Progenitor cell of endocrine pancreas (in vitro differentiated cells): ENCODE measurements at places on chromosomes 3 and 15. TPM values are rescaled to one million over a fixed set of nuclear protein-coding genes. Genes with fewer than 3 reads are reported as not detected.
A peak's percentile ranks its signal among the peaks of the same experiment; 100 is the strongest.

DNA sequence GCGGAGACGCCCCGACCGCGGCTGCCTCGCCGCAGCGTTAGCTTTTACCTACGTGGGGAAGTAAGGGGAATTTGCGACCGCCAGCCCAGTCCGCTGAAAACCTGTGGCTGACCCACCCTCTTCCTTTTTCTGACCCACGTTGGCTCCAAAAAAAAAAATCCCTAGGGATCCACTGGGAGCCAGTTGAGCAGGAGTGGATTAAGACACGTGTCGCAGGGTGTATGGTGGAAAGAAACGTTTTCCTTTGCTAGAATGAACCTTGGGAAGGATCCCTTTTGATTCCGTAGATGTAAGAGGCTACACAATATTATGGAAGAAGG is 575 bp upstream of the PCYT1A start:
- H3K4me1 ChIP-seq = peaks cover 16% of the 10 kb centered on the region
- DNase-seq = no peak
- peak overlapping the region; percentile 97 for H3K4me3 ChIP-seq
- H3K27ac ChIP-seq = peak overlapping the region; percentile 99

Gene MTHFS
- total RNA-seq = 33.3 and 33.6 TPM in 2 replicates

DNA sequence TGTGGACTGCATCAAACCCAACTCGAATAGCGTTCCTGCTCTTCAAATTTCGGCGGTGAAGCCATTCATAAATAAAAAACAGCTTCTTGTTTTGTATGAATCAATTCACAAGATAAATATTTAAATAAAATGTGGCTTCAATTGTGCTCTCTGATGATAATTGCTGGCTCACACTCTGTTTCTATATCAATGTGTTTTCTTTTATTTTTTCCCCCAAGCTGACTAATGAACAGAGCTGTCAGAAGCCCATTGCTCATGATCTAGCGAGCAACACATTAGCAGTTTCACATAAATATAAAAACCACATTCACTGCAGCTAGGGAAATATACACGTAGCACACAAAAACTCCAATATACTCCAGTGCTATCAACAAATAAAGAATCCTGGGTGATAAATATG is 45.0 kb upstream of the FOXP1 start:
- H3K27me3 ChIP-seq = no peaks in the 10 kb centered on the region
- no peak overlapping the region for H3K27ac ChIP-seq
- H3K4me3 ChIP-seq = no peak overlapping the region
- no peak for DNase-seq

DNA sequence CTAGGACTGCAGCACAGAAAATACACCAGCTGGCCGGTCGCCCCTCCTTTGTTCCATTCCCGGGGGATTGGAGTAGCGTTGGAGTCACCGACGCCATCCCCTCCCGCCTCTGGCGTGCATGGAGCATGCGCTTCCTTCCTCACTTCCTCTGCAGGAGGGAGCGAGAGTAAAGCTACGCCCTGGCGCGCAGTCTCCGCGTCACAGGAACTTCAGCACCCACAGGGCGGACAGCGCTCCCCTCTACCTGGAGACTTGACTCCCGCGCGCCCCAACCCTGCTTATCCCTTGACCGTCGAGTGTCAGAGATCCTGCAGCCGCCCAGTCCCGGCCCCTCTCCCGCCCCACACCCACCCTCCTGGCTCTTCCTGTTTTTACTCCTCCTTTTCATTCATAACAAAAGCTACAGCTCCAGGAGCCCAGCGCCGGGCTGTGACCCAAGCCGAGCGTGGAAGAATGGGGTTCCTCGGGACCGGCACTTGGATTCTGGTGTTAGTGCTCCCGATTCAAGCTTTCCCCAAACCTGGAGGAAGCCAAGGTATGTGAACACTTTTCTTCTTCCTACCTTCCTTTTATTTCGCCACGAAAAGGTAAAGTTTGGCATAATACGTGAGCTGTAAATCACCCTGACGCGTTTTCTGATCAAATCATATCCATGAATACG is at the start of gene SCG3:
Gene SCG3 (plus strand): TSS at position 201 of the 661 bp plus-strand sequence. CDS start 253 bp downstream, at position 454.
- H3K36me3 ChIP-seq = no peaks in the 10 kb centered on the region
- peaks cover 30% of the 10 kb centered on the region for H3K27me3 ChIP-seq
- DNase-seq = peak; percentile 92
- H3K27ac ChIP-seq = no peak within 1 kb of the TSS

DNA sequence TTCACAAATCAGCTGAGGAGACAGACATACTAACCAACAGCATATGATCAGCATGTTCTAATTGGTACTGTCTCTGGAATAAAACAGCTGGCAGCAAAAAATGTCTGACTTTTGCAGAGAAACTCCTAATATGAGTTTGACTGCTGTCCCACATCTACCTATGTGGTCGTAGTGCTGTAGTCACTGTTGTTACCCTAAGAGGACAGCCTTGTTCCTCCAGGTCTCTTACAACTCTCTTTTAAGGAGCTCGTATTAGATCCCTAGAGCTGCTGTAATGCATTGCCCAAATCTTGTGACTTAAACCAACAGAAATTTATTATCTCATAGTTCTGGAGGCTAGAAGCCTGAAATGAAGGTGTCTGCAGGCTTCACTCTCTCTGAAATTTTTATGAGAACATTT is 92.1 kb downstream of the TGFBR2 start:
- H3K4me1 ChIP-seq = peaks cover 2% of the 10 kb centered on the region
- no peak overlapping the region for H3K4me3 ChIP-seq
- peaks cover 20% of the 10 kb centered on the region for H3K36me3 ChIP-seq
- no peak for DNase-seq
- no peak overlapping the region for H3K27ac ChIP-seq
- H3K27me3 ChIP-seq = no peaks in the 10 kb centered on the region

Gene MORC1
- not detected in 2 replicates for total RNA-seq

DNA sequence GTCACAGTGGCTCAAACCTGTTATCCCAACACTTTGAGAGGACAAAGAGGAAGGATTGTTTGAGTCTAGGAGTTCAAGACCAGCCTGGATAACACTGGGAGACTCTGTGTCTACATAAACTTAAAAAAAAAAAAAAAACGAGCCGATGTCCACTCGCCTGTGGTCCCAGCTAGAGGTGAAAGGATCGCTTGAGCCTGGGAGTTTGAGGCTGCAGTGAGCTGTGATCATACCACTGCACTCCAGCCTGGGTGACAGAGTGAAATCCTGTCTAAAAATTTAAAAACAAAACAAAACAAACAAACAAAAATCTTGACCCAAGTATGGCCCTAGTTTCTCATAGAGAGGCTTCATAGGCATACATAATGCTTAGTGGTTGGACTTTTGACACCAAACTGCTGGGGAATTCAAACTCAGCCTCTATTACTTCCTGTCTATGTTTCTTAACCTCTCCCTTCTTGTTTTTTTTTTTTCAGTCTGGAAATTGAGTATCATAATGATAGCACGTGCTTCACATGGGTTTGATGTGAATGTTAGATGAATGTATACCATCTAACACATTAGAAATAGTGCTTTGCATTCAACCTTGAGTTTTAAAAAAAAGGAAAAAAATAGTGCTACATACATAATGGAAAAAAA is 46.4 kb upstream of the CAPN7 start:
- no peaks in the 10 kb centered on the region for H3K4me1 ChIP-seq
- H3K4me3 ChIP-seq = no peak overlapping the region
- H3K36me3 ChIP-seq = no peaks in the 10 kb centered on the region
- H3K27ac ChIP-seq = no peak overlapping the region

Gene THUMPD3
- total RNA-seq = 61.3 and 62.4 TPM in 2 replicates

GRCh38 chr3:110246796-110247376 is 824.7 kb upstream of the NECTIN3 start:
- no peaks in the 10 kb centered on the region for H3K4me1 ChIP-seq
- no peaks in the 10 kb centered on the region for H3K27me3 ChIP-seq
- H3K27ac ChIP-seq = no peak overlapping the region
- DNase-seq = no peak

DNA sequence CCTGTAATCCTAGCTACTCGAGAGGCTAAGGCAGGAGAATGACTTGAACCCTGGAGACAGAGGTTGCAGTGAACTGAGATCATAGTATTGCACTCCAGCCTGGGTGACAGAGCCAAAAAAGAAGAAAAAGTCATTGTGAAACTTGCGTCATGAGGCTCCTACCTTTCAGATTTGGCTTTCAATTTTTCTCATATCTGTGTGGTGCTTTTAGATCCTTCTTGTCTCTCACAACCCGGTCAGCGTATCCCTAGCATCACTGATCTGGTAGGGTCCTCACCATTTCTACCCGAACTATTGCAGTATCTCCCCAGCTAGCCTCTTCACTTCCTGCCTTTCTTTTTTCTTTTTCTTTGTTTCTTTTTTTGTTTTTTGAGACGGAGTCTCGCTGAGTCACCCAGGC is 21.6 kb upstream of the GCNT3 start:
- H3K4me1 ChIP-seq = peaks cover 24% of the 10 kb centered on the region
- H3K27me3 ChIP-seq = no peaks in the 10 kb centered on the region
- no peak overlapping the region for H3K27ac ChIP-seq
- no peak for DNase-seq
- H3K36me3 ChIP-seq = no peaks in the 10 kb centered on the region

Gene ACTC1
- total RNA-seq = 3.5 and 5.3 TPM in 2 replicates

GRCh38 chr15:101498076-101498716 is 8.7 kb upstream of the PCSK6 start:
- H3K36me3 ChIP-seq = no peaks in the 10 kb centered on the region
- H3K4me1 ChIP-seq = peaks cover 26% of the 10 kb centered on the region
- H3K27ac ChIP-seq = no peak overlapping the region
- peaks cover 55% of the 10 kb centered on the region for H3K27me3 ChIP-seq
- no peak for DNase-seq
- H3K4me3 ChIP-seq = no peak overlapping the region

DNA sequence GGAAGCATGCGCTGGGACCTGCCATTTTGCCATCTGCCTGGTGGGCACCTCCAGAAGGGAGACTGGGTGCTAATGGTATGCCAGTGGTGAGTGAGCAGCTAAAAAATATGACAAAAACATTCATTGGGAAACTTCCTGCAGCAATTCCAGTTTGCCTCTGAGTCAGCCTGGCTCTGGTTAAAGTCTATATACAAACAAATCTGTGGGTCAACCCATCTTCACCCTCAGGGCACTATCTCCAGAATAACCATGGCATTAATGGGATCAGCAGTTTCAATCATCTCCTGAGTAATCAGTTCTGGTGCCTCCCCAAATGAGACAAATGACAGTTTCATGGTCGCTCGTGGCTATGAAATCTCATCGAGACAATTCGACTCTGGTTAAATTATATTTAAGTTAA is 21.5 kb downstream of the FRMD4B start:
- H3K4me1 ChIP-seq = peaks cover 5% of the 10 kb centered on the region
- no peaks in the 10 kb centered on the region for H3K27me3 ChIP-seq
- H3K27ac ChIP-seq = no peak overlapping the region
- no peak overlapping the region for H3K4me3 ChIP-seq
- DNase-seq = no peak

DNA sequence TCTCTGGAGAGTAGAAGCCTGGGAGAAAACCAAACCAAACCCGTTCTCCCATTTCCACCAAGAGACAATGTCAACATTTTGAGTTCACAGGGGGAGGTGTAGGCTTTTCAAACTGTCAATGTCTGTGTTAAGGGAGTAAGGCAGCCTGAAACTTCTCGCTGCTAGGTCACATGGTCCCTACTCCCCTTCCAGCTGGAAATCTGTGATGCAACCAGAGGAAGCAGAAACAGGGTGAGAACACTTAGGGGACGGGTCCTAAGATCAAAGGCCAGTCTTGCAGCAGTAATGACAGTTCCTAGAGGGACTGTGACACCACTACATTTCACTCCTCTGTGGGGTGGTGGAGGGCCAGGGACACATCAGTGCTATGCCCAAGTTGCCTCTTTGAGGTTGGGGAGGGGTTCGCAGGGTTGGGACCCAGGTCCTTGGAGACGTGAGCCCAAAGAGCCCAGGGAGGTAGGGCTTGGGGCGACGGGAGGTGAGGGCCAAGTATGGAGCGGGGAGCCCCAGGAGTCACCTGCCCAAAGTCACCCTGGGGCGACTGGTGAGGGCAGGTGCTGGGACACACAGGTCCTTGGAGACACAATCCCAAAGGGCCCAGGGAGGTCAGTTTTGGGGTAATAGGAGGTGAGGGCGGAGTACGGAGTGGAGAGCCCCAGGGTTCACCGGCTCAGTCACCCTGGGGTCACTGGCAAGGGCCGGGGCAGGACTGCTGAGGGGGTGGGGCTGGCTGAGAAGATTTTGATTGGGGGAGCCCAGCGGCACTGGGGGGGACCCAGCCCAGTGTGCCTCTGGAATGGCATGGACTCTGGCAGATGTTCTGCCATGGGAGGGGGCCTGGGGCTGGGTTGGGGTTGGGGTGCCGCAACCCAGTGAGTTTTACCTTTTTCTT is 582 bp downstream of the GOLGA6L2 start:
- no peak for DNase-seq
- H3K27ac ChIP-seq = no peak overlapping the region
- peaks cover 4% of the 10 kb centered on the region for H3K27me3 ChIP-seq
- H3K36me3 ChIP-seq = no peaks in the 10 kb centered on the region
- no peak overlapping the region for H3K4me3 ChIP-seq

GRCh38 chr3:151837057-151837456 is 23.1 kb downstream of the AADAC start:
- no peaks in the 10 kb centered on the region for H3K27me3 ChIP-seq
- DNase-seq = no peak
- peak overlapping the region; percentile 75 for H3K27ac ChIP-seq
- H3K4me3 ChIP-seq = no peak overlapping the region

DNA sequence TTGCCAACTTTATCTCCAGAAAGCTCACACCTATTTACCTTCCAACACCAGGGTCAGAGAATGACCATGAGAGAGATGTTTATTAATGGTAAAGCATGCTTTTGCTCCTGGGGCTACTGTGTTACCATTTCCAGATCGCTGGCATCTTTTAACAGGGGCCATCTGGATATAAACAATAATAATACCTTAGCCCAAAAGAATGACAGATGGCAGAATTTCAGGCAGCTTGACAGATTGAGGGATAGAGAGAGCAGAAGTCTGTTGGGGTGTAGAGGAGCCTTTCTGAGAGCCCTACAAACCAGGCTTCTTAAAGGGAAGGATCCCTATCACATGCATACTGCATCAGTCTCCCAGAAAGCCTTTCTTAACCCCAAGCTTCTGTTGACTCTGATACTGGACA is 17.7 kb downstream of the RBP1 start:
- no peak overlapping the region for H3K4me3 ChIP-seq
- DNase-seq = no peak
- no peaks in the 10 kb centered on the region for H3K27me3 ChIP-seq
- H3K36me3 ChIP-seq = peaks cover 32% of the 10 kb centered on the region
- peaks cover 10% of the 10 kb centered on the region for H3K4me1 ChIP-seq

DNA sequence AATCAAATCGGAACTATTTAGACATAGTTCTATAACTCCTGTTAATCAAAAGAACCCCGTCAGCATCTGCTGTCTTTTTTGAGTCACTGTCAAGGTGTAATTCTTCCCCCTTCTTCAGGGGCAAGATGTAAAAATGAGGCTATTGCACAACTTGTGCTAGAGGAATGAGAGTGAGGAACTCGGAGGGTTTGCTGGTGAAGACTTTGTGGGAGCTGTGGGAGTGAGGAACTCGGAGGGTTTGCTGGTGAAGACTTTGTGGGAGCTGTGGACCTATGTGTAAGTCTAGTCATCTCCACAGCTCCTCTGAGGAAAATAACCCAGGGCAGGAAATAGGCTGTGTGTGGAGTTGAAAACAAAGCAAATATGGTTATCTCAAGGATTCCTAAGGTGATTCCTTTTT is 2.5 kb upstream of the CERS3 start:
- H3K27me3 ChIP-seq = peaks cover 22% of the 10 kb centered on the region
- no peaks in the 10 kb centered on the region for H3K36me3 ChIP-seq
- DNase-seq = no peak
- peak overlapping the region; percentile 73 for H3K27ac ChIP-seq
- H3K4me1 ChIP-seq = no peaks in the 10 kb centered on the region
